ENCODE measurements at places on chromosomes 4 and X. TPM values are rescaled to one million over a fixed set of nuclear protein-coding genes. Genes with fewer than 3 reads are reported as not detected.

The TEC gene
- 5.9 TPM for total RNA-seq

The CFI gene
- 248 TPM for total RNA-seq

The ARHGEF6 gene
- total RNA-seq = 15.8 TPM

The BEND4 gene
- total RNA-seq = 0.22 TPM

Data from kidney (tissue), 22 donors.